GM12864 (cell line): ENCODE measurements at places on chromosomes 16 and 17.

- DNase-seq: no peak
Measured at GRCh38 chr16:1580256-1580655, 31.6 kb downstream of the IFT140 start.

- no peak for DNase-seq
Measured at GRCh38 chr16:59558679-59559078, 824.6 kb upstream of the GOT2 start.

DNA sequence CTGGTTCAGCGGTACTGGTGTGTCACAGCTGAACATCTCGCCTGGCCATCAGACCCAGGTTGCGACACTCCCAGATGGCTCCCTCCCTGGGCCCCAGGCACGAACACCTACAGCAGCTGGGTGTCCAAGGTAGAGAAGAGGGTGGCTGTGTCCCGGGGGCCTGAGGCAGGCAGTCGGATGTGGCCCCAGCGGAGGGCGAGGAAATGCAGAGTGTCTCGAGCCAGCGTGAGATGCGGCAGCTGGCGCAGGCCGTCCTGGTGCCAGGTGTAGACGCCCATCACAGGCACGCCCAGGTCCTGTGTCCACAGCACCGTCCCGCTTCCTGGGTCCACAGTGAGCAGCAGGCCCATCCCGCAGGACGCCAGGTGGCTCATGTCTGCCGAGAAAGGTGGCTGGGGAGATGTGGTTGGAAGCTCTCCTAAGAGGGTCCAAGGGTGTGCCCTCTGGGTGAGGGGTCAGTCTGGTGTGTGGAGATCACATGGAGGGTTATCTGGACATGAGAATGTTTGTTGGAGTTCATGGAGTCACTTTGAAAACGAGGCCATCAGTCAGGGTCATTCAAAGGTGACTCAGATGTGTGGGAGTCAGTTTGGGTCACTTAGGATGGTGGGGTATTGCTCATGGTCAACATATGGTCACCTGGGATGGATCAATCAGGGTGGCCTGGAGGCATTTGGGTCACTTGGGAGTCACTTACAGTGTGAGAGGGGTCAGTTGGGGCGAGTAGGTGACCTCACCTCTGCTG, 8.1 kb downstream of the ERN2 start:
- no peak for DNase-seq

- peak; percentile 70 for DNase-seq
Measured at GRCh38 chr17:8225813-8226535, 15.6 kb upstream of the AURKB start.

DNA sequence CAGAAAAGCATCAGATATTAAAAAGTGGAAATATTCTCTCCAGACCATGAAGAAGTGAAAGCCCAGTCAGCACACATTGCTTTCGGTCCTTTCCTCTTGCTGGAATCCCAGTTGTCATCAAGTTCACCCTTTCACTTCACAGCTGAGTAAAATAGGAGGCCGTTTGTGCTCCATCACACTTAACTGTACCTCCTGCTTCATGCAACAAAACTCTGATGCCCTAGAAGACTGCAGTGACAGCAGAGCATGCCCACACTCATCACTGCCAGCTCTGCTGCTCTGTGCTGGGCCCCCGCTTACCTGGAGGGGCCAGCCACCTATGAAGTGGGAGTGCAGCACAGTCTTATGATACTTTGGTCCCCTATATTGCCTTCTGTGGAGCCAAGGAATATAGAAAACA, 62.5 kb downstream of the N4BP1 start:
- no peak for DNase-seq

DNA sequence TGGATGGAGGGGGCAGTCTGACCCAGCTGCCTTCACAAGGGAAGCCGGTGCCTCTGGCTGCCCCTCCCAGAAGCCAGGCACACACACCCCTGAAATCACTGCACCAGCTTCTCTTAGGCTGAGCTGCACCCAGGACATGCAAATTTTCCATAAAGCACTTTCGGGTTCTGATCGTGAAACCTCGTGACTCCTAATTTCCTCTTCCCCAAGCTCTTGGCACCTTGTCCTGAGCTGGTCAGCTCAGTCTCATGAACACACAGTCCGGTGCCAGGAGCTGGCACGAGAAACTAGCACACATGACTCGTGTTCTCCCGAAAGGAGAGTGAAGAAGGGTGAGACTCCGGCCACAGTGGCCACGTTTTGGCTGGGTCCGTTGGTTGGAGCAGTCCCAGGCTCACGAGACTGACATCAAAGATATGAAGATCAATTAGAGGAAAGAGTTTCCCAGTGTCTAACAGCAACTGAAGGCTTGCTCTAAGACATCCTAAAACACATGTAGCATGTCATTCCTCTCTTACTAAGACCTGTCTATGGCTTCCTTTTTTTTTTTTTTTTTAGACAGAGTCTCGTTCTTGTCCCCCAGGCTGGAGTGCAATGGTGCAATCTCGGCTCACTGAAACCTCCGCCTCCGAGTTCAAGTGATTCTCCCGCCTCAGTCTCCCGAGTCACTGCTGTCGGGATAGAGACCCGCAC, 9.2 kb upstream of the ABR start:
- no peak for DNase-seq

DNA sequence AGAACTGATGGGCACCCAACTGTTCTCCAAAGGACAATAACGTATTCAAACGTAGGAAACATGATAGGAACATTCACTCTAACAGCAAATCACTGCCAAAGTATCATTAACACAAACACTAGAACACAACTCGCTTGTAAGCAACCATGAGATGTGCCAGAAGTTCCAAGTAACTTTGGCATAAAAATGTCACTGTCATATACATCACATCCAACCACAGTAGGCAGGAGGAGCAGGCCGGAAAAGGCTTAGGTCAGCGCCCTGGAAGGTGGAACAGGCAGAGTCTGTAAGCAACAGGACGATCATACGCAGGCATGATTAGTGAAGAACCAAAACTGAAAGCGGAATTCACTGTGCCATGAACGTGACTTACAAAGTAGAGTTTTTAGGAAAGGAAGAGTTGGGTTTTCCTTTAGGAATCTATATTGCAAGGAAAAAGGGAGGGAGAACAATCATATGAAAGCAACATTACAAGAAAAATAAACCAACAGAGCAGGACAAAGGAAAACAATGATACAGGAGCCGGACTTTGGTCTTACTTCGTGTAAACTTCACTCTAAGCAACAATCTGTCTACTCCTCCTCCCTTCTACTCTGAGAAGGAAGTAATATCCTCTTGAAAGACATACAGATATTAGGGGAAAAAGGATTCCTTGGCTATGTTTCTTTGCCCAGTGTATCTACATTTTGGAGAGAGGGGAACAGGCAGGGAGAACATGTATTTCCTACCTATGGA, 52.3 kb downstream of the YWHAE start:
- no peak for DNase-seq

- no peak for DNase-seq
Measured at GRCh38 chr17:49516180-49516579, 21.1 kb downstream of the NGFR start.

- DNase-seq: no peak
Measured at GRCh38 chr17:56744721-56745120, 89.0 kb downstream of the C17orf67 start.

DNA sequence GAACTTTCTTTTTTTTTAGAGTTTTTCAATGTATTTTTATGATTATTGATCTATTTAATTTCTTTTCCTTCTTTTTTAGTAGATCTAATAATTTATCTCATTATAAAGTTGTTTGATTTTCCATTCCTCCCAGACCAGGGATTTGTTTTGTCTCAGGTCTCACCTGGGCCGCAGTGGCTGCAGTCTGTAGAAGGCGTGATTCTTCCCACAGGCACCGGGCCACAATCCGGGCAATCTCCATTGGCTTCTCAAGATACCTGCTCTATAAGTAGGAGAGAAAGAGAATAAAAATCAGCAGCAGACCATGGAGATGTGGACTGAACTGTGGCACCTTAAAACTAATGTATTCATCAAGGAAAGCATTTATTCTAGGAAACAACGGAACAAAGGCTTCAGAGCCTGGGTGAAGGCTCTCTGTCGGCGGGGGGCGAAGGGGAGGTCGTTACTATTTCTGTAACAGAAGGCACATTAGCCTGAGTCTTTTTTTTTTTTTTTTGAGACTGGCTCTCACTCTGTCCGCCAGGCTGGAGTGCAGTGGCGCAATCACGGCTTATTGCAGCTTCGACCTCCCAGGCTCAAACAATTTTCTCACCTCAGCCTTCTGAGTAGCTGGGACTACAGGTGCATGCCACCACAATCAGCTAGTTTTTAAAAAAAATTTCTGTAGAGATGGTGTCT, 42.7 kb downstream of the STAT3 start:
- no peak for DNase-seq

DNA sequence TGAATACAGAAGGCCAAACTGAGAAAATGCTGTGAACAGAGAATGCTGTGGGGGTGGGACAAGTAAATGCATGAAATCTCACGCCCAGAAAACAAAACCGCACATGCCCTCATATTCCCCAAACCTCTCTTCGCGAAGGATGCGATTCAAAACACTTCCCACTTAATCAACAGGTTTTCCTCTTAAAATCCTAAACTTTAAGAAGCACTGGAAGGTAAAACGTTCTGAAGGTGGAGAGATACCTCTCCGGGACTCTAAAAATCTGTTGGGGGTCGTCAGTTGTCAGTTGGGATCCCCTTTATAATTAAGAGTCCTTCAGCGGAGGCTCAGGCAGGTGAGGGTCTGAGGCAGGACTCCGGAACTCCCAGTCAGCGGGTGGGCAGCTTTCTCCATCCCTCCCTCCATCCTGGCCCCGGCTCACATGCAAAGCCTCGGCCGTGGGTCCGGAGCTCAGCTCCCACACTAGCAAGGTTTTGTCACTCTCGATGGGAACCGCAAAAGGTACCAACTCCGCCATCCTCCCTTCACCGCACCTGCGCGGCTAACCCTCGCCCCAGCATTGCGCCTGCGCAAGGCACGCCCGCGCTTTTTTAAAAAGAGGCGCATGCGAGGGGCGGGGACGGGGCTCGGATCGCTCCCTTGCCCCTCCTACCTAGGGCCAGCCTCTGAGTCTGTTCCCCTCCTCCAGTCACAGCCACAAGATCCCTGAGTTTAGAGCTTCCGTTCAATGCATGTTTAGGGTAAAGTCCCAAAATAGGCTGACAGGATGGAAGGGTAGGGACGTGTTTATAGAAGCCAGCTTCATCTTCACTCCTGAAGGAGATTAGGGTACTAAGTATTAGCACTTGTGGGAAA, at the start of gene RDM1:
Gene RDM1, minus strand, starts transcription at position 563 of the 855 bp plus-strand sequence. Its CDS starts 46 bp downstream, at position 517.
- peak; percentile 53 for DNase-seq

GRCh38 chr17:16456742-16457316, 35.2 kb downstream of the LRRC75A start:
- DNase-seq: no peak

GRCh38 chr16:79286646-79287423, 313.7 kb downstream of the MAF start:
- peak; percentile 53 for DNase-seq

DNA sequence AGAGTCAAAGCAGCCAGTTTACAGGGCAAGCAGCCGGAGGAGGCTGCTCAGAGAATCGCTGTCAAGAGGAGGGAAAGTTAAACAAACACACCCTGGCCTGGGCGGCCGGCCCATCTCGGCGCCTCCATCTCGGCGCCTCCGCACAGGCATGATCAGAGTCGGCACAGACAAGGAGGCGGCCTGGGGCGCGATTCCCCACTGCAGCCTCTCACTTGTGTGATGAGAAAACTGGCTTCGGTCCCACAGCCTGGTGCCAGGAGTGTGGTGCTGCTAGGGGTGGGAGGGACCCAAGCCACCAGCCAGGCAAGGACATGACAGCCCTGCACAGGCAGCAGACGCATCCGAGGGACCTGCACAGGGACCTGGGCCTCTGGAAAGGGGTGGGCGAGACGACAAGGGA, 17.7 kb downstream of the SLC38A10 start:
- no peak for DNase-seq

GRCh38 chr16:80940069-80940856, 66.4 kb downstream of the CMC2 start:
- DNase-seq: no peak

- peak; percentile 71 for DNase-seq
Measured at GRCh38 chr16:10552998-10553491, 27.4 kb downstream of the EMP2 start.

DNA sequence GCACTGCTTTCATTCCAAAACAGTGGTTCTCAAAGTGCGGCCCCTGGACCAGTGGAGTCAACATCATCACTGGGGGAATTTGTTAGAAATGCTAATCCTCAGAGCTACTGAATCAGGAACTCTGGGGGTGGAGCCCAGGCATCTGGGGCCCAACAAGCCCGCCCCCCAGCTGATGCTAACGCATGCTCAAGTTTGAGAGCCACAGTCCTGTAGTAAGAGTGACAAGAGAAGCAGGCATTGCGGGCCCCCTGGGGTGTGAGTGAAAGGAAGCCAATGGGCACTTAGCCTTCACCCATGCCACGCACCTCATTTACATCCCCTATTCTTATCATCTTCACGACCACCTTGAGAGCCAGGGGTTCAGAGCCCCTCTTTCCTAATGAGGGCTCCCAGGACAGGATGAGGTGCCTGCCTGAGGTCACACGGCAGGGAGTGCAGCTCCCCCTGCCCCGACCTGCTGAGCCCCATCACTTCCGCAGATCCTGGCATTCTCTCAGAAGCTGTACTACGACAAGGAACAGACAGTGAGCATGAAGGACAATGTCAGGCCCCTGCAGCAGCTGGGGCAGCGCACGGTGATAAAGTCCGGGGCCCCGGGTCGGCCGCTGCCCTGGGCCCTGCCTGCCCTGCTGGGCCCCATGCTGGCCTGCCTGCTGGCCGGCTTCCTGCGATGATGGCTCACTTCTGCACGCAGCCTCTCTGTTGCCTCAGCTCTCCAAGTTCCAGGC, 9.1 kb downstream of the CA4 start:
- no peak for DNase-seq

DNA sequence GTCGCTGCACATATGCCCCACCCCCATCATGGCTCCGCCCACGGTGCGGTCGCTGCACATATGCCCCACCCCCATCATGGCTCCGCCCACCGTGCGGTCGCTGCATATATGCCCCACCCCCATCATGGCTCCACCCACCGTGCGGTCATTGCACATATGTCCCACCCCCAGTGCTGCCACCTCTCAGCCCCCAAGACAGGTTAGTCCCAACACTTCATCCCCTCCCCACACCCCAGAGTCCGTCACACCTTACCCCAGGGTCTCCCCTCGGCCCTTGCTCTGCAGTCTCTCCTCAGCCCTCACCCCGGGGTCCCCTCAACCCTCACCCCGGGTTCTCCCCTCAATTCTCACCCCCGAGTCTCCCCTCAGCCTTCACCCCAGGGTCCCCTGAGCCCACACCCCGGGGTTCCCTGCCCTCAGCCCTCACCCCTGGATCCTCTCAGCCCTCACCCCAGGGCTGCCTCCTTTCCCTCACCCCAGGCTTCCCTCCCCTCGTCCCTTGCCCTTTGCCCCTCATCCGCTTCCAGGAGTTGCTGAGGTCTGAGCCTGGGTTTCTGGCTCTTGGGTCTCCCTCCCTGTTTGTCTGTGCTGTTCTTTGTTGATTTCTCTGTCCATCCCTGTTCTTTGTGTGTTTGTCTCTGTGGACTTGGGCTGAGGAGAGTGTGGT, 25.6 kb downstream of the TPSG1 start:
- no peak for DNase-seq

GRCh38 chr16:71931599-71931998, 36.3 kb downstream of the IST1 start:
- no peak for DNase-seq
